Stimulated activated CD4-positive, alpha-beta T cell treated with anti-CD3 and anti-CD28 coated beads, Interleukin-2, amount 100 ng/mL, for 4 hours (primary cell): ENCODE measurements at places on chromosomes 12 and 14.

- no peak for DNase-seq
These were observed 15.7 kb downstream of the FKBP3 start for GRCh38 chr14:45118594-45118993.

DNA sequence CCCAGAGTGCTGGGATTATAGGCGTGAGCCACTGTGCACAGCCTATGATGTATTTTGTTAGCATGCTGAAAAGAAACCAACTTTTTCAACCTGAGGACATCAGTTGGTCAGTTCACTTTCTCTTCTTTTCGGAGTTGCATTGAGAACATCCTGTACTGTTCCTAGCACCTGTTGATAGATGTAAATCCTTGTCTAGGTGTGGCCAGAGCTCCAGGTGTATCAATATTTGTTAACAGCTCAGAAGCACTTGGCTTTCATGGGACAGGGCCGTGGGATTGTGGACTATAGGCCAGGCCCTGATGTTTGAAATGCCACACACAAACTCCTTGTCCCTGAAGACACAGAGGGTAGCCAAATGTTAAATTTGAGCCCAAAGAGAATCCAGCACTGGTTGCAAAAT is 14.9 kb downstream of the HCAR2 start:
- no peak for DNase-seq

GRCh38 chr12:110289711-110290078 is 8.6 kb downstream of the ATP2A2 start:
- DNase-seq, result no peak

GRCh38 chr12:46555406-46555852 is 182.9 kb upstream of the SLC38A2 start:
- DNase-seq, result no peak

GRCh38 chr14:103870891-103871595 is 23.7 kb upstream of the PPP1R13B start:
- DNase-seq, result no peak

DNA sequence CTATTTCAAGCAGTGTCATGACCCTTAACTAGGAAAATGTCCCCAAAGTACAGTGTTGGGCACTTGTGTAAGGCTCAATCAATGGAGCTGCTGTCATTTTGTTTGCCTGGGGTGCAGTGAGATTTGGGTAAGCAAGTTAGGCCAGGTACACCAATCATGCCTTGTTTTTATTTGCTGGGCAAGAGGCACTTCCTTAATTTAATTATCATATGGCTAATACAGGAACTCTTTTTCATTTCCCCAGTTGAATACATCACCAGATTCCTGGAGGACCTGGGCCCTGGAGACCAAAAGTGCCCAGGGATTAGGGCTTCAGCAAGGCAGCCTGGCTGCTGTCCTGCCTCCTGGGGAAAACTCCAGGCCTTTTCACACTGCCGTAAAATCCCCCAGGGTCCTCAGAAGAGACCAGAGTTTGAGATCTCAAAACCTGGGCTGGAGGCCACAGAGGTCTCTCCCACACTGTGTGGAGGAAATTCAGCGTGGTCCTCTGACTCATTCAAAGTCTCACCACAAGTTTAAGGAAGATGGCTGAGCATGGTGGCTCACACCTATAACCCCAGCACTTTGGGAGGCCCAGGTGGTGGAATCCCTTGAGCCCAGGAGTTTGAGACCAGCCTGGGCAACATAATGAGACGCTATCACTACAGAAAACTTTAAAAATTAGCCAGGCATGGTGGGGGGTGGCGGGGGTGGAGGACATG is 28.4 kb upstream of the FOXN3 start:
- peak; percentile 55 for DNase-seq

- no peak for DNase-seq
These were observed 1014.1 kb downstream of the TMTC2 start for GRCh38 chr12:83700838-83701237.

GRCh38 chr12:46535907-46536306 is 163.3 kb upstream of the SLC38A2 start:
- no peak for DNase-seq

DNA sequence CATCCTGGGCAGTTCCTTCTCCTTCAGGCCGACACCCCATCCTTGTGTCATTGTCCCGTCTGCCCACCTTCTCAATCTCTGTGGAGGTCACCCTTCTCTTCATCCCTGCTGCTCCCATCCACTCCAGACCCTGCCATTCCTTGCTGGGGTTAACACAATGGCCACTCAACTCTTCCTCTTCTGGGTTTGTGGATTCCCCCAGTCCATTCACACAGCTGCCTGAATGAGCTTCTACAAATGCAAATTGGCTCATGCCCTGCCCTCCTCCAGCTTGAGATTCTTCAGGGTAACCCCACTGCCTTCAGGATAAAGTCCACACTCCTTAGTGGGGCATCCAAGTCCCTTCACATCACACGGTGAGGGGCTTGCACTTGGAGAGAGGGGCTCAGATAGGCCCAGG is 17.2 kb upstream of the PRMT8 start:
- DNase-seq, result no peak

GRCh38 chr12:43277651-43278540 is 274.1 kb downstream of the ADAMTS20 start:
- no peak for DNase-seq

- DNase-seq, result no peak
These were observed 158.6 kb downstream of the OTOGL start for GRCh38 chr12:80257920-80258319.

- DNase-seq, result no peak
These were observed 19.1 kb downstream of the PGAM5 start for GRCh38 chr12:132729541-132730320.

- DNase-seq, result no peak
These were observed 39.5 kb downstream of the PRMT8 start for GRCh38 chr12:3530548-3530947.
